SW480 (cell line): ENCODE measurements at places on chromosomes 6 and 20.

GRCh38 chr20:19210391-19211155 is 1.9 kb upstream of the SLC24A3 start:
- DNase-seq = no peak

DNA sequence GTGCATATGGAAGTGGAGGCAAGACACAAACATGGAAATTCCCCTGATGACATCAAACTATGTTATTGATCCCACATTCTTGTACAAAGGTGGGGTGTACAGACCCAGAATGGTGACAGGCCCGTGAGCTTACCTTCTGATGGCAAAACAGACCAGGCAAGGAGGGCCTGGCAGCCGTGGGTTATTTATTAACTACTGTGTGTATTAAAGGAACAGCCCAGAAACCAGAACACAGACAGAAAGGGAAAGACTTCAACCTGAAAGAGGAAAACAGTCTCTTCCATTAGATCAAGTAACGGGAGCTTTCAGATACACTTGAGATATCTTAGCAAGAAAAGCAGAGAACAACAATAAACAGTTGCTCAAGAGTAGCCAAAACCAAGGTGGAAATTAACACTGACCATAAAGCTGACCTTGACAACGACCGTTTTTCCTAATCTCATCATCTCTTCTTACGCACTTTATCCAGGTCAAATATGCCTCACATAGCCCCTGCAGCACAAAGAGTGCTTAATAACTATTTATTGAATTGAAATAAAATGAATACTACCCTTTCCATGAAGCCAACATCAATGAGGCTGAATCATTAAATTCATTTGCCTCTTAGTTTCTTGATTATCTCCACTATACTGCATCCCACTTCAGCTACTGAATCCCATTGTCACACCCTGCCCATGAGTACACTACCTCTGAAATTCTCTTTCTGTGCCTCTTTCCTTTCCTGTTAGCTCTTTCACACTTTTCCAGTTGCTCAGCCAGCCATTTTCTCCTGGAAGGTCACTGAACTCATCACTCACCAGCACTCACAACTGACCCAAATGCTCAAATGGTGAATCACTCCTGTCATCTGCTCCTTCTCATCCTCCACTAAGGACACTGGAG is 67.4 kb downstream of the MOXD1 start:
- peak; percentile 81 for DNase-seq

DNA sequence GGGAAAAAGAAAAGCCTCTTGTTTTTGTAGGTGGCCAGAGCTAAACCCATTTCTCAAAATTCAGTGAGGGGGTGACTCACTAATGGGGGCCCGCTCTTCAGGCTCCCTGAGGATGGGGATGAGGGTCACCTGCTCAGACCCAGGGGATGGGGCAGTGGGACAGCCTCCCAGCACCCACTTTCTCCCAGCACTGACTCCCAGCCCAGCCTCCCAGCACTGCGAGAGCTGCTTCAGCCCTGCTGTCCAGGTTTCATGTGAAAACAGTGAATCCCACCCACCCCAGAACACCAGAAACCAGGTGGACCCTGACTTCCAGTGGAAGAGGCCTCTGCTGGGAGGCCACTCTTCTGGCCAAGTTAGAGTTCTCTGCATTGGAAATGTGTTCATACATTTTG is 362.6 kb downstream of the CDH4 start:
- no peak for DNase-seq

DNA sequence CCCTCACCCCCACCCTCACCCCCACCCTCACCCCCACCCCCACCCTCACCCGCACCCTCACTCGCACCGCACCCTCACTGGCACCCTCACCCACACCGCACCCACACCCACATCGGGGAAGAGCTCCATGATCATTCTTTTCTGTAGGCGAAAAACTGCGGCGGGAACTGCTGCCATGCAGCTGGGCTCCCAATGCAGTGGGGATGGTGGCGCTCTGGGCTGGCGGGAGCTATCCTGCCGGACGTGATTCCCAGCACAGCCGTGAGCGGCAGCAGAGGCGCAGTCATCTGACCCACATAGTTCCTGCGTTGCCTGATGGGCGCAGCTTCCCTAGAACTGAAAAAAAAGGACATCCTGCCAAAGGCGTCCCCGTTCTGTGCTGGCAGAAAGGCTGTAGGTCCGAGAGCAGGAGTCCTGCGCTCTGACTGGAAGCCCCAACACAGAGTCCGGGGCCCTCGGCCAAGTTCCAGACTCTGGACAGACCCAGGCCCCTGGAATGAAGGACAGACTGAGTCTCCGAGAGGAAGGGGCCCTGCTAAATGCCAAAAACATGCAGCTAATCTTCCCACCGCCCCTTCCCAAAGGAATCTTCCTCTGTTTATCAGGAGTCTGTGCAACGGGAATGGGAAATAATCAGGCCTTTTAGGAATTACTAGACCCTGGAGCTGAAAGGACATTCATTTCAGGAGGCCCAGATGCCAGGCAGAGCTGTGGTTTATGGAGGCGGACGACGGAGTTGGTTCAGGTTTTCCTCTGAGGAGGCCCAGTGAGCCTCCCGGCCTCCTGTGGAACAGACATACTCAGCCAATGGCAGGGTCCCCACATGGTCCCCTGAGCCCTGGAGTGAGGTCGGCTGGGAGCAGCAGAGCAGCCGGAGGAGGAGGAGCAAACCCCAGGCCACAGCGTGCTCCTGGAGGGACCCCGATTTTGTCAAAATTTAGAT is 14.1 kb upstream of the TCFL5 start:
- peak; percentile 96 for DNase-seq

- no peak for DNase-seq
These were observed 146.1 kb upstream of the LRFN2 start for GRCh38 chr6:40733290-40733689.

GRCh38 chr6:24947636-24948035 is 11.9 kb upstream of the RIPOR2 start:
- no peak for DNase-seq

GRCh38 chr6:84061174-84061573 is 27.6 kb downstream of the MRAP2 start:
- DNase-seq = no peak

DNA sequence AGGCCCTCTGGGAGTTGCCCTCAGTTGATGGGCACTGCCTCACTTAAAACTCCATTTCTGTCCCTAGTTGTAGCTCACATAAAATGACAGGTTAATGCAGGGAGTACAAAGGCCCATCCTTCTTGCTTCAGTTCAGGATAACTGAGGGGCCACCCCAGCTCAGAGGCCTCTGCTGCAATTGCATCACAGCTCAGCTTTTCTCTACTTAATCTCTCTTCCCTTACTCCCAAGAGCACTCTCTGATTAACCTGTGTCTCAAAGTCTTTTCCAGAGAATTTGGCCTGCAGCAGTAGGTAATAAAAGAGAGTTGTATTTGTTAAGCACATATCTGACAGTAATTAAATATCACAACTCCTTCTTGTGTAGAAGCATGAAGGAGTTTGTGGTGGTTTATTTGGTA is 40.9 kb upstream of the FLRT3 start:
- no peak for DNase-seq

- DNase-seq = no peak
These were observed 40.2 kb upstream of the TASP1 start for GRCh38 chr20:13678944-13679343.

DNA sequence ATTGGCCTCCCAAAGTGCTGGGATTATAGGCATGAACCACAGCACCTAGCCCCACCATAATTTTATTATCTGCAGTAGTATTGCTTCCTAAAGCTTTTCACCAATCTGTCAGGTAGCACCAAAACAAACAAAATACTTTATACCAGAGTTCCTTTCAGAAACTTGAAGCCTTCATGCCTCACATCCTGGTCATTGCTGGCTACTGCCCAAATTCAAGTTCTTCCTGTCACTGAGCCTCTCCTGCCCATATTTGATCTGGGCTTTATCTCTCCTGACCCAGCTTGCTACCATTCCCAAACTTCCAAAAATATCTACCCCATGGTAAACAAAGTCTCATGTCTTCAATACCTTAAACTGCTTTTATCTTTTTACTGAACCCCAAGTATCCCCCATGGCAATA is 34.9 kb upstream of the DST start:
- no peak for DNase-seq
